ENCODE measurements at places on chromosomes 6 and 20.

- DNase-seq, result no peak
These were observed 58.8 kb downstream of the ELOVL4 start for GRCh38 chr6:79888587-79888986.

DNA sequence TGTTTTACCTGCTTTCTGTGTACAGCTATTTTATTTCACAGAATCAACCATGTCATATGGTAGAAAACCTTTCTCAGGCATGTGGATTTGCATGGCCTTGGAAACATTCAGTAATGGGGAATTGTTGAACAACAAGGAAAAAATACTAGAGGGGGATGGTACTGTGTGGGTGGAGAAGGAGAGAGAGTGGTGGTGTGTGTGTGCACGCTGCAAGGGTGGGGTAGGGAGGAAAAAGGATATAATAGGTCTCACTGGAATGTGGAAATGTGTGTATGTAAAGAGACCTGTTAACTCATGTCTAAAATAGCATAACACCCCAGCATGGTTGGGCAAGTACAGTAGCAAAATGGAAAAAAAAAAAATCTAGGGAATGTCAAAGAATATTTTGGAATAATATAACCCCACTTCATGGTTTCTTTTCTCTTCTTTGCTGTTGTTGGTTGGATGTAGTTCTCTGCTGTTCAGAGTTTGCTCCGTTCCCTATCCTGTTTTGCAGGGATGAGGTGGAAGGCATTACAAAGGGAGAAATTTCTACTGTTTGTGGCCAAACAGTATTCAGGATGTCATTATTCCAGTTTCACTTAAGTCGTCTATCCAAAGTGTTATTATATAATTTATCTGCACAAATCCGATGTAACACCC is 93.9 kb upstream of the CITED2 start:
- DNase-seq, result no peak

GRCh38 chr6:36772397-36772796 is 66.8 kb downstream of the CPNE5 start:
- DNase-seq, result no peak

- DNase-seq, result no peak
These were observed 402.2 kb downstream of the DHX35 start for GRCh38 chr20:39364320-39364719.

GRCh38 chr6:137893181-137893580 is 26.1 kb downstream of the TNFAIP3 start:
- no peak for DNase-seq

- no peak for DNase-seq
These were observed 1223.7 kb upstream of the EYS start for GRCh38 chr6:66930559-66931290.

DNA sequence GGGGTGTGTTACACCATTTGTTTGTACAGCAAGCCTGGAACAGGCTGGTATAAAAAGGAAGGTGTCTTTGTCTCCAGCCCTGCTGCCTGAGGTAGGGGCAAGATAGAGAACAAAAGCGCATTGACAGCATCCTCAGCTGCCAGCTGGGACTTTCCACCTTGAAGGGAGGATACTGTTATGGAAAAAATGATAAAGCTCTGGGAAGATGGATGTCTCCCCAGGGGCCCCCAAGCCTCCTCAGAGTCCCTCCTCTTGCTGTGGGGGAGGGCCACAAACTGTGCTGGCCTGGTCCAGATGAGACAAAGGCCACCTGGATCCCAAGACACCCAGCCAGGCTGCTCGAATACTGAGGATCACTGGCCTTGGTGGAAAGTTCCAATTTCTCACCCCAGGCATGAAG is 13.0 kb downstream of the REM1 start:
- no peak for DNase-seq
